ENCODE measurements at places on chromosomes 16 and 17. TPM values are rescaled to one million over a fixed set of nuclear protein-coding genes. Genes with fewer than 3 reads are reported as not detected.

DNA sequence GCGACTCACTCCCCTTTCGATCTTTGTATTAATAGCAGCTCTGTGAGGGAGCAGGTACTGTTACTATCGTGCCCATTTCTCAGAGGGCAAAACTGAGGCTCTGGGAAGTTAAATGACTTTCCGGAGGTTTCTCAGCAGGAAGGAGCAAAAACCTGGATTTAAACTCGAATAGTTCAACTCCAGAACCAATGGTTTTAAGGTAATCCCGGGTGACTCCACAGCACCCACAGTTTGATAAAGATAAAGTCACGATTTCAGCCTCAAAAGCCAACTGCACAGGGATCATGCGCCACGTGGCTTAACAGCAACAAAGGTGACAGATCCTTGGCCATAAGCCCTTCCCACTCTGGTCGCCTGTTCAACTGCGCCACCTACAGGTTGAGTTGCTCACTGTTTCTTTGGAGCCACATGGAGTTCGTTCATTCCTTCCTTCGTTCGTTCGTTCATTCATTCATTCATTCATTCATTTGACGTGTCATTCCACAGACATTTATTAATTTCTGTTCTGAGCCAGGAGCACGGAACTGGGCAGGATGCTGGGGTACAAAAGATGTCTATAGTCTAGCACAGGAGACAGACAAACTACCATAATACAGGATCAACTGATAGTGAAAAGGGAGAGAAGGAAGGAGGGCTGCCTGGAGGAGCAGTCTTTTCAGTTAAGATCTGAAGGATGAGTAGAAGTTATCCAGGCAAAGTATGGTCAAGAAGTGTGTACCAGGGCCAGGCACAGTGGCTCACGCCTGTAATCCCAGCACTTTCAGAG, 134.8 kb downstream of the HS3ST2 start:
- DNase-seq: peak; percentile 70

- DNase-seq: no peak
Measured at GRCh38 chr17:43019418-43019817, 2.8 kb downstream of the VAT1 start.

DNA sequence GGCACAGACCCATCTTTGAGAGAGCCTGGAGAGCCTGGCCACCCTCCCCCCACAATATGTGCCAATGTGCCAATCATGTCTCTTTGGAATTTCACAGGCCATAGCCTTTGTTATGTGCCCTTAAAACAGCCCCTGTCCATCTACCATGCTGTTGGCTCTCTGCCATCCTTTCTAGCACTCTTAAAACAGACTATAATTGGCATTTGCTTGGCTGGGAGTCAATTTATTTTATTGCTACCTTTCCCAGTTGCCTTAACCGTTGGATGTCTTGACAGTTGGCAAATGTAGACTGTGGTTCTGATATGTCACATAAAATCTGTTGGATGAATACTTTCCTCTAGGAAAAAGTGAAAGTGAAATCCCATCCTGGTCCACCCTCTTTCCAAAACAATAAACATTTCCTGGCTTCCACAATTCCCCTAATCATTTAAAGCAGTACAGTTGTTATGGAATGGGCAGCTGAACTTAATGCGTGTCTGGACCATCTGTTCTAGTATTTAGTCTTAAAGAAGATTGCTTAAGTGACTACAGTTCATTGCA, 394.0 kb downstream of the KCNJ2 start:
- peak; percentile 32 for DNase-seq

DNA sequence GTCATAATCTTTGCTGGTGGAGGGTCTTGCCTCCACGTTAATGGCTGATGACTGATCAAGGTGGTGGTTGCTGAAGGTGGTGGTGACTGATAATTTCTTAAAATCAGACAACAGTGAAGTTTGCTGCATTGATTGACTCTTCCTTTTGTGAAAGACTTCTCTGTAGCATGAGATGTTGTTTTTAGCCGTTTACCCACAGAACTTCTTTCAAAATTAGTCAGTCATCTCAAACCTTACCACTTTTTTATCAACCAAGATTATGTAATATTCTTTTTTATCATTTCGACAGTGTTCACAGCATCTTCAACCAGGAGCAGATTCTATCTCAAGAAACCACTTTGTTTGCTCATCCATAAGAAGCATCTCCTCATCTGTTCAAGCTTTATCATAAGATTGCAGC, 5.9 kb downstream of the UQCRC2 start:
- DNase-seq: no peak

GRCh38 chr17:57447357-57447989, 191.2 kb downstream of the MSI2 start:
- no peak for DNase-seq

DNA sequence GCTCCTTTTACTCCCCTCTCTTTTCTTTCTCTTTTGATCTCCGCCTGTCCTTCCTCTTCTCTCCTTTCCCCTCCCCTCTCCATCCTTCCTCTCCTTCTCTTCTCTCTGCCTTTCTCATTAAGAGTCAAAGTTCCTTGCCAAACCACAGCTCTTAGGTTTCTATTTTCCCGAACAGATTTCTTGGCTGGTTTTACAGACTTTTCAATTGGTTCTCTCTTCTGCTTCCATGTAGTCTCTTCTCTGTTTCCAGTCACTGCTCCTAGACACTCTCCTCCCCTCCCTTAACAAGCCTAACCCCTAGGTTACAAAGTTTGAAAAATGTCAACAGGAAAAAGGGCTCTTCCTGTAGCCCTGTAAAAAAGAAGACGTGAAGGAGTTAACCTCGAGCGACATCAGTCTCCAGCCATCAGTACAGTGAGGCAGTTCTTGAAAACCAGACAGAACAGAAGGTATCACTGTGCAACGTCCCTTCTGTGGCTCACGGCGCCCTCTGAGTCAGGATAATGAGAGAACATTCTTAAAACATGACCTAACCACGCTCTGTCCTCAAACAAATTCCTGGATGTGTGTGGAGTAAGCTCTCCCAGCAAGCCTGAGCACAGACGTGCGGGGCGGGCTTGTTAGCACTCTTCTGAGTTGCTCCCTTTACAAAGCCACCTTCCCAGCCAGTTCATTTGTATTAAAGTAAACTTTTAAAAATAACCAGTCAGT, 11.6 kb upstream of the MARCHF10 start:
- DNase-seq: peak; percentile 98

The ITGAX gene
- 2.8 TPM for total RNA-seq

The AOC3 gene
- total RNA-seq: not detected

The TRIM72 gene
- not detected for total RNA-seq

The UMOD gene
- not detected for total RNA-seq

The PRRT2 gene
- 0.94 TPM for total RNA-seq
